Stimulated activated CD8-positive, alpha-beta memory T cell treated with anti-CD3 and anti-CD28 coated beads, Interleukin-4, amount 100 ng/mL, for 1 hour (primary cell): ENCODE measurements at places on chromosomes 11 and 22.

DNA sequence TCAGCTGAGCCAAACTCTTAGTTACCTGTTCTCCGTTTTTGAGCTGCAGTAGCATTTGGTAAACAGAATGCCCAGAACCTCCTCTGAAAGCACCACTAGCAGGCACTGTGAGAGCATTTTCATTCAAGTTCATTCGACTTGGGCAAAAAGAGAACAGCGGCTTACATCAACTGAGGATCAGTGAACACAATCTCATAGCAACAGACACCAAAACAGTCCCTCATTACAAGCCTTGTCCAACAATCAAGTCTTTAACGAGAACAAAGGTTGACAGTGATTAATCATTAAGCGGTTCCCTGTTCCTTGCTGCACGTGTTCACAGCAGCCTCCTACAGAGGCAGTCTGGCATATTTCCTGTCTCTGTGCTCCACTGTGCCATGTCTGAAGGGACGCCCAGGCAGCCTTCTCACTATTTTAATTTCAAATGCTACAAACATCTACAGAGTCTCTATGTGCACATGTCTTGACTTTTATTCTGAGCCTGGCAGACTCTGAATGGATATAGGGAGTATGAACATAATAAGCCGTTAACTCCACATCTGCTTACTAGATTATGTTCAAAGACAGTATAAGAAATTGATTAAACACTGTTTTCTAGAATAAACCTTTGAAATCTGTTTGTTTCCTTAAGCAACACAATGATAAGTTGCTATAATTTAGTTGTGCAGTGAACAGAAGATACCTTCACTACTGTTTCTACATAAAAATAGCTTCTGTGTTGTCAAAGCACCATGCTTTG is 88.3 kb upstream of the MTMR2 start:
- peak; percentile 18 for DNase-seq

GRCh38 chr11:3206156-3206921 is 12.3 kb downstream of the MRGPRG start:
- no peak for DNase-seq

GRCh38 chr11:13343067-13343466 is 65.5 kb downstream of the BMAL1 start:
- no peak for DNase-seq

DNA sequence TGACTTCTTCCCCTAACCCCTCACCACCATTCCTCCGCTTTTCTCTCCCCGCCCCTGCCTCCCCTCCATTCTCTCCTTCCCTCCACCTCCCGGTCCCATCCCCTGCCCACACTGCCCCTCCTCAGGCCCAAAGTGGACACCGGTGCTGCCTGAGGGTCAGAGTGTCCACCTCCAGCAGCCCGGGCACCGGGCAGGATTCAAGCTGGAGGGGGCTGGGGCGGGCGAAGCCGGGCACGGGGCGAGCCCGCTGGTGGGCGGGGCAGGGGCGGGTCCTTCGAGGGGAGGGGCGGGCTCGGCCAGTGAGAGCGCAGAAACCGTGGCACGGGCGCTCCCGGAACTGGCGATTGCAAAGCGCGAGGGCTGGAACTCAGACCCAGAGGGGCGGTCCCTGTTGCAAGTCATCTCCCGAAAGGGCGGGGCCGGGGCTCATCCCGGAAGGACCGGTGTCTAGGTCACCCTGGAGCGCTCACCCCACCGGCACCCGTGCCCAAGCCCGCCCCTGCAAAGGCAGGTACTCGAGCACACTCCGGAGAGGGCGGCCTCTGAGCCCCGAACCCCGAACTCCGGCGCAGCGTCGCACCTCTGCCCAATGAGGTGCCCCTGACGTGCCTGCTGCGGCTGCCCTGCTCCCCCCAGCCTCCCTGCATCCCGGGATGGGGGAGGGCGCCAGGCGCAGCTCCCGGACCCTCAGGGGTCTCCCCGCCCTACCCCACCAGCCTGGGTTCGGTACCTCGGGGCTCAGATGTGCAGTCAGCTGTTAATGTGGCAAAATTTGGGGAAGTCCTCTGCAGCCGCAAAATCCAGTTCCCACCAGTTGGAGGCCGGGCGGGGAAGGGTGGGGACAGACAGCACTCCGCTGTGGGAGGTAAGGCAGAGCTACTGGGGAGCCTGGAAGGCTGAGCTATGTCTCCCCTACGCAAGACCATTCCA is 16.5 kb upstream of the CDKN1C start:
- DNase-seq, result peak; percentile 67

GRCh38 chr11:103183981-103184611 is 74.9 kb downstream of the DYNC2H1 start:
- DNase-seq, result no peak

- DNase-seq, result no peak
Measured at GRCh38 chr11:123880912-123881311, 4.6 kb downstream of the TMEM225 start.

- DNase-seq, result no peak
Measured at GRCh38 chr11:24872186-24872585, 375.3 kb downstream of the LUZP2 start.

DNA sequence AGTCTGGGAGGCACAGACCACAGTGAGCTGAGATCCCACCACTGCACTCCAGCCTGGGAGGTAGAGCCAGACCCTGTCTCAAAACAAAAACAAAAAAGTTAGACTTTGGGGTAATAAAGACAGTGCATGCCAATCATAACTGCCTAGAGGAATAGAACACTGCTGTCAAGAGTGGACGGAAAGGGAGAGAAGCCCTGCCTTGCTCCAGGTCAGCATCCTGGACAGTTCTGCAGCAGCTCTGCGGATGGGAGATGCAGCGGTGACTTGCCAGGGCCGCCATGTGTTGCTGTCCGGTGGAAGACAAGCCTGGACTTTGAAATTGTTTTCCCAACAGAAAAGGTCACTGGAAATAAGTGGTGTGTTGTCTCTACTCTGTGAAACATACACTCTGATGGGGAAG is 618.2 kb downstream of the TBC1D22A start:
- no peak for DNase-seq

DNA sequence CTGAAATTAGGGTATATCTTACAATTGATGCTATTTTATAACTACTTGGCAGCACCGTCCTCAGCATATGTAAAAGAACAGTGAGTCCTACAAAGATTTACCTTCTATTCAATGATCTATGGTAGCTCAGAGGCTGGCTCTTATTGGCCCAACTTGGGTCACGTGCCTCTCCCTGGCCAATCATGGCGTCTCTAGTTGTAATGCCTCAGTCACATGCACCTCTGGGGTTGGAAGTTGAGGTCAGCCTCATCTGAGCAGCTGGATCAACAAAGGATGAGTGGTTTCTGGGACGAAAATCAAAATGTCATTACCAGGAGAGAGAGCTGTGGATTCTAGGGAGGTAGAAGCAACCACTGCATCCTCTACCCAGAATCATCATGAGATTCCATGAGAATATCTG is 22.9 kb upstream of the ASPHD2 start:
- no peak for DNase-seq

GRCh38 chr22:49838771-49839717 is 11.4 kb upstream of the BRD1 start:
- DNase-seq, result peak; percentile 52

DNA sequence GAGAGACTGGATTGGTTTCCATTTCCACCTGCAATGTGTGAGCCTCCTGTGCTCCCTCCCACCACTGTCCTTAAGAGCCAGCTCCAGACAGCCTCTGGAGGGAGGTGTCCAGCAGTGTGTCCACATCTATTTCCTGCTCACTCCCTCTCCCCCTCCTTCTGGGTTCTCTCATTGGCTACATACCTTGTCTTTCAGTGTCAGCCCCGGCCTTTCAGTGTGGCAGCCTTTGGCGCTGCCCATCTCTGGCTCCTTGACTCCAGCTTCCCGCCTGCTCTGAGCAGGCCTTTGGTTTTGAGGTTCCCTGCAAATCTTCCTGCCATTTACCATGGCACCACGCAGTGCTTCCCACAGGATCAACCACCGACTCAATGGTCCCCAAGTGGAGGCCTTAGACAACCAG is 19.0 kb upstream of the PTPRJ start:
- DNase-seq, result no peak

- DNase-seq, result no peak
Measured at GRCh38 chr11:78036313-78036712, 13.2 kb upstream of the KCTD14 start.

- DNase-seq, result no peak
Measured at GRCh38 chr11:95567685-95568084, 221.9 kb downstream of the FAM76B start.

GRCh38 chr11:116689413-116690127 is 83.2 kb downstream of the BUD13 start:
- DNase-seq, result no peak

GRCh38 chr11:69356703-69357457 is 62.9 kb downstream of the MYEOV start:
- no peak for DNase-seq

DNA sequence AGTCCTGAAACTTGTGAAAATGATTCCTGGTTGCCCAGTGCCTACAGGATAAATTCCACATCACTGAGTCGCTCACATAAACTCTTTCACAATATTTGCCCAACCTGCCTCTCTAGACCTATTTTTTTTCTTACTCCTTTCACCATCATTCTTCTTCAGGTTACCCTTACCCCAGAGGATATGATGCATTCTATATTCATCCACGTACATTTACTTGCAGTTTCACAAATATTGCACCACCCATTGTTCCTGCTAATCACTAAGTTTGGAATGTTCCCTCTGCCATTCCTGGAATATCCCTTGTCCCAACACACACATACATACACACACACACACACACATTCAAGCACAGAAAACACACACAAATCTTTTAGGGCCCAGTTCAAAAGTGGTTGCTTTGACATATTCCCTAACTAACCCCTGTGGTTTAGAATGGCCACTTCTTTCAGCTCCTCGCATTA is 379.5 kb downstream of the ETS1 start:
- DNase-seq, result no peak

DNA sequence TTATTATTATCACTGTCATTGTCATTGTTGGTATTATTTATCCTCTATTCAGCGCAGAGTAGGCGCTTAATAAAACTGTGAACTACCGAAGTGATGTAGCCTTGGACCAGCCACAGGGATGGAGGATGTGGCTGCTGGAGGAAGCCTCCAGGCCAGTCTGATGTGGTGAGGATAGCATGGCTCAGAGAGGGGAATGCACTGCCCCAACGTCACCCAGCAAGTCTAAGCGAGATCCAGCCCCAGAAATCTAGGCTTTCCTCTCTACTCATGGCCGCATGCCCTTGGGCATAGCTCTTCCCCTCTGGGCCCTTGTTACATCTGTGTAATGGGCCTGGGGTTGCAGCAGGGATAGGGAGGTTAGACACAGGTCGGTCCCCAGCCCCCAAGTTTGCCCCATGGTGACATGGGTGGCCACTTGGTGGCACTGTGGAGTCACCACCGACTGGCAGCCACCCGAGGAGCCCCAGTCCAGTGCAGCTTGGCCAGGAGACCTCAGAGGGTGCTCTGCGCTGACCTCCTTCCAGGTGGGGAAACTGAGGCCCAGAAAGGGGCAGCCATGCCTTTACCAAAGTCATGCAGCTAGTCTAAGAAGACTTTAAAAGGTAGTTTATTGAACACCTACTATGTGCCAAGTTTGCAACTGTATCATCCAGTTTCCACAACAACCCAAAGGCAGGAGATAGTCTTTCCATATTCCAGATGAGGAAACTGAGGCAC is 395.7 kb downstream of the MN1 start:
- DNase-seq, result no peak

DNA sequence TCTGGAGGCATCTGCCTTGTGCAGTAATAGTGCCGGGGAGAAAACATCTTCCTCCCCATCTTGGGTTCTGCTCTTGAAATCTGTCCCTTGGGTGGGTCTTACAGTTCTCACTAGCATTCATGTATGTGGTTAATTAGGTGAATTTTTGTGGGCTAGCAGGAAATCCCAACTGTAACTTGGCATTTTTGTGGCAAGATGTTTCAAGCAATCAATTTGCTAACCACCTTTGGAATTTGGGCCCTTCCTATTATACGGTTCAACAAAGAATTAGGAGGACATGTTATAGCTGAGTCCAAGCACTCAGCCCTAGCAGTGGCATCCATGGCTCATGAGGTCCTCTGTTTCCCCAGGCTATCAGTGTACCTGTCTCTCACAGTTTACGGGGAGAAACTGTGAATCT is 89.1 kb upstream of the MTNR1B start:
- no peak for DNase-seq

- DNase-seq, result no peak
Measured at GRCh38 chr11:66007201-66007634, 4.6 kb upstream of the CST6 start.

- no peak for DNase-seq
Measured at GRCh38 chr11:86021377-86021776, 47.5 kb downstream of the PICALM start.

DNA sequence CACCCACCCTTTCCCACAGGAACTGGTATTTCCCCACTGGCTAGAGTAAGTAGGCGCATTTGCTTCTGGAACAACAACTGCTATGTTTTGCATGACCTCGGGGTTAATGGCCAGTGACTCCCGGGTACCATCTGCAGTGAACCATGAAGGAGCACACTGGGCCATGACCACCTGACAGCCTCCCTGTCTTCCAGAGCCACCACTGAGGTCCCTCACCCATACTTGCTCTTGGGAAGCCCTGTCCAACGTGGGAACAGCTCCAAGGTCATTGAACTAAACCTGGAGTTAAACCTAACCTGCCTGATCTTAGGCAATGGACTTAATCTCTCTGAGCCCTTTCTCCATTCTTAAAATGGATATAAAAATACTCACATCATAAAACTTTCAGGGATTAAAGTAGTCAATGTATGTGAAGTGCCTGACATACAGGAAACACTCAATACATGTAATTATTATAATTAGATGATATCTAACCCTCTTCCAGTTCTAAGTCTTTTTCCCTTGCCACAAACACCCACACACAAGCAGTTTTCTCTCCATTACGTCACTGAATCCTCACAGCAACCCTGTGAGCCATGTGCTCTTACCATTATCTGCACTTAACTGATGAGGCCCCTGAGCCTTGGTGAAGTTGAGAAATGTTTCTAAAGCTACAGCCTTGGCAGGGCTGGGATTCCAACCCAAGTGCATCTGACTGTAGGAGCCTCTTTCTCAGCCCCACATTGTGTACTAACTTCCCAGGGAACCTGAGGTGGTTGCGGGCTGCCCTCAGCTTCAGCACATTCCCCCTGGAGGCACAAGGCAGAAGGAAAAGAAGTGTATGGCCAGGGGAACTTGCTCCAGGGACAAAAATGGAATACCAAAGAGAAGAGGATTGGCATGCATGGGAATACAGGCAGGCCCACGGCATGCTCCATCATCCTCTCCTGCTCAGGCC is 74.5 kb upstream of the NCAM1 start:
- DNase-seq, result no peak

- DNase-seq, result no peak
Measured at GRCh38 chr11:117984476-117984875, 1.7 kb upstream of the IL10RA start.

- no peak for DNase-seq
Measured at GRCh38 chr22:37258005-37258752, 14.1 kb upstream of the RAC2 start.

DNA sequence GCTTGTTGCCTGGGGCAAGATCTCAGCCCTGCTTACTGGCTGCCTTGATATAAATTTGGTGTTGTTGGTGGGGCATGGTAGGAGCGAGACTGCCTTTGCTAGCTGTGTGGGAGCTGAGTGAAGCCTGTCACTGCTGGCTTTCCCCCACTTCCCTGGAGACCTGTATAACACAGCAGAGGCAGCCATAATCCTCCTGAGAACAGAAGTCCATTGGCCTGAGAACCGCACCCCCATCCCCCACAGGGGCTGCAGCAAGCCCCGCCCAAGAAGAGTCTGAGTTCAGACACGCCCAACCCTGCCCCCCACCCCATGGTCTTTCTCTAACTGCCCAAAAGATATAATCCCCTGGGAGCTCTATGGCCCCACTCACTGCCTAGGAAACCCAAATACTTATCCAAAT is 39.2 kb upstream of the ARHGAP42 start:
- DNase-seq, result no peak

- DNase-seq, result no peak
Measured at GRCh38 chr11:86288776-86289507, 13.1 kb upstream of the HIKESHI start.

GRCh38 chr22:49541693-49542230 is 285.9 kb downstream of the BRD1 start:
- no peak for DNase-seq
